GM12878 (cell line): ENCODE measurements at places on chromosomes 1 and 21.

DNA sequence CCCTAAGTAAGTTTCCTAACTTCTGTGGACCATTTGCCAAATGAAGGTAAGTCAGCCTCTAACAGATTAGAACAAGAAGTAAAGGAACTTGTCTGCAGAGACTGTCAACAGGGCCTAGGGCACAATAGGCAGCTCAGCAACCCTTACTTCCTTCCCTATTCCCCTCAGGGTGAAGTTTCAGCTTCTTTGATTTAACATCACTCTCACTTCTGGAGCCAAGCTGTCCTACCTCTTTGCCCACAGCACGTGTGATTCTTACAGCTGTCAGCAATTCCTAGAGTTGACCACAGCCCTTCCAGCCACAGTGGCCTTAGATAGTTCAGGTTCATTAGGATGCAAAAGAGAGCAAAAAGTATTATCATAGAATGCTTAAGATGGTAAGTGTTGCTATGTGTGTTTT is 7.6 kb upstream of the EIF4G3 start:
- no peak overlapping the region for H3K27ac ChIP-seq
- DNase-seq, result no peak
- H3K36me3 ChIP-seq, result no peaks in the 10 kb centered on the region
- no peaks in the 10 kb centered on the region for H3K27me3 ChIP-seq
- no peak overlapping the region for H3K4me3 ChIP-seq

GRCh38 chr1:236119943-236120484 is 22.3 kb upstream of the GPR137B start:
- no peaks in the 10 kb centered on the region for H3K36me3 ChIP-seq
- H3K4me1 ChIP-seq, result peaks cover 34% of the 10 kb centered on the region
- H3K27ac ChIP-seq, result no peak overlapping the region; the same call in 1 of the 2 replicates
- H3K4me3 ChIP-seq, result no peak overlapping the region
- DNase-seq, result no peak
- H3K27me3 ChIP-seq, result no peaks in the 10 kb centered on the region

DNA sequence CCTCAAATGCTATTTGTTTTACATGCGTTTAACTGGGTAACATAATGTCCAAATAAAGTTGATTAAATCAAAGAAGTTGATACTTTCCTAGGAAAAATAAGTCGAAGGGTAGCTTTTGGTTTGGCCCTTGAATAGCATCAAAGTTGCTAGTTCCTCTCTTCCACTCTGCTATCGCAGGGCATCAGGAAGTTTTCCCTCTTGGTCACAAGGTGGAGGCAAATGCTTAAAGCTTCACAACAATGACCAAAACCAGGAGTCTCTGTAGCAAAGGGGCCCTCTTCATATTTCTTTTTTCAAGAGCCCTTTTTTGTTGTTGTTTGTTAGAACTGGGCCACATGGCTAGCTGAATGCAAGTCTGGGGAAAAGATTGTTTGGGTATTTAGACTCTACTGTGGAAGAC is 668.4 kb downstream of the KCNT2 start:
- no peak overlapping the region for H3K4me3 ChIP-seq
- H3K36me3 ChIP-seq, result no peaks in the 10 kb centered on the region
- DNase-seq, result no peak
- H3K27ac ChIP-seq, result no peak overlapping the region
- H3K4me1 ChIP-seq, result no peaks in the 10 kb centered on the region

GRCh38 chr1:85406887-85407533 is 57.9 kb downstream of the DDAH1 start:
- no peak overlapping the region for H3K4me3 ChIP-seq
- H3K36me3 ChIP-seq, result no peaks in the 10 kb centered on the region
- no peak overlapping the region for H3K27ac ChIP-seq
- no peak for DNase-seq
- H3K4me1 ChIP-seq, result no peaks in the 10 kb centered on the region
- H3K27me3 ChIP-seq, result no peaks in the 10 kb centered on the region
